ENCODE measurements at places on chromosomes 3 and 15.

DNA sequence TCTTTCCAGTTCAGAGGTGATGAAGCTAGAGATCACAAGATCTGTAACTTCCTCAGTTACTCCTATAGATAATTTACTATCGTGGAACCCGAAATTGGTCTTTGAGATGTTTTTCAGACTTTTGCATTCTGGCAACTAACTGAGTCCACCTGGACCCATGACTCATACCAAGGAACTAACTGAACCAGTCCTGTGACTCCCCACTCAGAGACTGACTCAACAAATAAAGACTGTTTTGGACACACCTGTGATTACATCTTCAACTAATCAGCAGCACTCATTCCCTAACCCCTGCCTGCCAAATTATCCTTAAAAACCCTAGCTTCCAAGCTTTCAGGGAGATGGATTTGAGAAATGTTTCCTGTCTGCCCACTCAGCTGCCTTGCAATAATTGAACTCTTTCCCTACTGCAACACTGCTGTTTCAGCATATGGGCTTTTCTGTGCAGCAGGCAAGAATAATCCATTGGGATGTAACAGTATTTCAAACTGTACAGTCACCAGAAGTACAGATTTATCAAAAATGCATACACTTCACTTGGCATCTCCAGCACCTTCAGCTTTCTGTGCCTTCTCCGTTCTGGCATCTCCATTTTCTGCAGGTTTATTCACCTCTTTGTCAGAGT lies 57.7 kb downstream of the GATM start:
- DNase-seq = no peak

- DNase-seq = no peak
Observed at GRCh38 chr3:111238885-111239284, 167.3 kb downstream of the NECTIN3 start.

GRCh38 chr3:194285850-194286197 lies 65.3 kb downstream of the CPN2 start:
- DNase-seq = no peak

DNA sequence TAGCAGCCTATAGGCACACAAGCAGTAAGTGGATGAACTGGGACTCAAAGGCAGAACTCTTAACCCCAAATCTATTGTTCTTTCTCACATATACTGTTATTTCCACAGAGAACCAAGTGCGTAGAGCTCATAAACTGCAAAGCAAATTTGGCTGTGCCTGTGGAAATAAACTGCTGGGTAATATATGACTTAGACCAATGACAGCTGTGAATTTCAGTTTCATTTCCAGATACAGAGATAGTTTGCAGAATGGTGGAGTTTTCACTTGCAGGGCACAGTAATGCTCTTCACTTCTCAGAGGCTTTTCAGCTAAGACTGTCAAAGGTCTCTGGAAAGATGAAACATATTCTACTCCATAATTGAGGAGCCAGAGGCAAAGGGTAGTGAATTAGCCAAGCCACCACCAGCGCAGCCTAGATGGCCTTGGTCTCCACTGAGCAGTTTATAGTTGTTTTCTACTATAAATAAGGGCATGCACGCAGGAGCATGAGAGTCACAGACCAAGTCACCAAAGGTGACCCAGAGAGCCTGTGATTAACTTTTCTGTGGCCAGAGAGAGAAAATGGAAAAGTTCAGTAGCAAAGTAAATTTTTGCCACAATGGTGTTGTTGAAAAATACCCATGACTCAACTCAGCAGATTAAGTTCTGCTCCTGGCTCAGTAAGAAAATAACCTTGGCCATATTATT lies 180.7 kb upstream of the GRM7 start:
- DNase-seq = no peak

DNA sequence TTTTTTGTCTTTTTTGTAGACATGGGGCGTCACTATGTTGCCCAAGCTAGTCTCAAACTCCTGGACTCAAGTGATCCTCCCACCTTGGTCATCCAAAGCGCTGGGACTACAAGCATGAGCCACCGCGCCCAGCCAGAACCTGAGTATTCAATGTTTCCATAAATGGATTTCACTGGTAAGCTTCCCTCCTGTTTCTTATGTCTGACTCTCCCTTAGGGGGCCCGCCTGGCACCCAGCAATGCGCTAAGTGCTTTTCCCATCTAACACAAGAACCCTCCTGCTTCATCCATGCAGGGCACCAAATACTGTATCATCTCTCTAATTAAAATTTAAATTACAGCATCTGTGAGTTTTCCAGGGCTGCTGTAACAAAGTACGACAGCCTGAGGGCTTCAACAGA lies 44.9 kb downstream of the KLF15 start:
- no peak for DNase-seq

DNA sequence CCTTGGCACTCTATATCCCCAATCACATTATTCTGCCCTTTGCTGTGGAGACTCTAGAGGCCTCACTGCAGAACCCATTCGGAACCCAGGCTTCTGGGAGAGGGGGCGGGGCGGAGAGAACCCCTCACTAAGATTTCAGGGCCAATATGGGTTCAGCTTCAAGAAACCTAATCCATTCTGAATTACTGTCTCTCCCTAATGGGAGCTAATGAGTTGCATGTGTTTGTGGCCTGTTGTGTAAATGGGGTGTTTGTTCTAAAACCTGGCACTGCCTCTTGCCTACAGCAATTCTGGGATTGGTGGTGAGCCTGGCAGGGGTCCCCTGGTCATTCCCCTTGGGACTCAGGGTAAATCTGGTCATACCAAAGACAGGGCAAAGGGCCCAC lies 605 bp upstream of the RASL12 start:
- no peak for DNase-seq

DNA sequence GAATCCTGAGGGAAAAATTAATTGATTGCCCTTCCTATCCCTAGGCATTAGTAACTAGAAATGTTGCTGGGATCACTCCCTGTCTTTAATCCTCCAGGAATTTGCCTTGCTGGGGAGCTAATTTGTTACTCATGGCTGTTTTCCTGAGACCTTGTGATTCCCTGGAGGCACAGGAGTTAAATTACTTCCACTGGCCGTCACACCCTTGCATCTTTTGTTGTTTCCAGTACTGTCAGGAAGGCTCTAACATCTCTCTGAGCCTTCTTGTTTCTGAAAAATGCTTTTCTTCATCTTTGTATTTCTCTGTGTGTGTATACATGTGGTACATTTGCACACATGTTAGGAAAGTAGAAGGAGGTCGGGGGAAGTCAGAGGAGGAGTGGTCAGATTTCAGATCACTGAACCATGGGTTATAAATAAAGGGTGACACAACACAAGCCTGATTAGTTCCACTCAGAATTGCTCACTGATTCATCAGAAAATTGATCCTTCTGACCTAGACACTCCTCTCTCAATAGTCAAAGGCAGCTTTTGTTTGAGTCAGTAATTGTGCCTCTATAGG lies 23.5 kb upstream of the LRRFIP2 start:
- no peak for DNase-seq

Data from glomerular endothelial cell (primary cell).